ENCODE measurements at places on chromosomes 7 and 10.
A peak's percentile ranks its signal among the peaks of the same experiment; 100 is the strongest.

GRCh38 chr7:68309806-68310205 is 1288.5 kb upstream of the AUTS2 start:
- DNase-seq: no peak

DNA sequence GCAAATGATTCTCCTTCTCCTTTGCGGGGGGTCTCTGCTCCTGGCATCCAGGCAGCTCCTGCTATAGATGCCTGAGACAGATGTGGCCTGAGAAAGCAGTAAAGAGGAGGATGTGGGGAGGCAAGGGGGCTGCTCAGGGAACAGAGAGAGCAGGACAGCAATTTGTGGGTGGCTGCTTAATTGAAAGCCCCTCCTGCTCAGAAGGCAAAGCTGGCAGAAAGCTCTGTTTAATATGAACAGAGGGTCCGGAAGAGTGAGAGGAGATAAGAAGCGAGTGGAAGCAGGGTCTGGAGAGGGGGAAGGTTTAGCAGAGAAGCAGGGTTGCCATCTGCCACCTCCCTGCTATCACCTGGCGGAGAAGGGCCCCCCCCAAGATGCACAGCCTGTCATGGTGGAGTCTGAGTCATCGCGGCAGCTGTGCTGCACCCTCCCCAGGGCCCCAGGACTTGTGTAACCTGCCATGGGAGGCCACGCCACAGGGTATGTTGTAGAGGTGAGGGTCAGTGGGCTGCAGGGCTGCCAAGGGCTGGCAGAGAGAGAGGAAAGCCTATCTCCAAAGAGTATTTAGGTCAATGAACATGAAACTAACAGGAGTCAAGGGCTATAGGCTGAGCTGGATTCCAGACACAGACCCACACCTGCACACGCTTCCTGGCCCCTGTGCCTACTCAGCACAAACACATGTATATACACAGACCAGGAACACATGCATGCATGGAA is 1109.8 kb upstream of the AUTS2 start:
- peak; percentile 40 for DNase-seq

- DNase-seq: no peak
These were observed 412.7 kb upstream of the ANKRD30A start for GRCh38 chr10:36712695-36713094.

DNA sequence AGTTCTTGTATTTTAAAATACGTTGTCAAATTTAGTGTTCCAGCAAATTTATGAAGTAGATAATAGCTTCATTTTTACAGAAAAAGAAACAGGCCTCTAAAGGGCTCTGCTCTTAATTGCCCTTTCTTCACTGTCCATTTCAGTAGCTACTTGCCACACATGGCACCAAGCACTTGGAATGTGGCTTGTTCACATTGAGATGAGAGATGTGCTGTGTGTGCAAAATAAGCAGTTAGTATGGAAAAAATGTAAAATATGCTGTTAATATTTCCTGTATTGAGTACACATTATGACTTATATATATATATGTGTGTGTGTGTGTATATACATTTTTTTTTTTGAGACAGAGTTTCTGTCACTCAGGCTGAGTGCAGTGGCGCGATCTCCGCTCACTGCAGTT is 19.5 kb downstream of the RBM33 start:
- DNase-seq: no peak

- peak; percentile 77 for DNase-seq
These were observed 27.1 kb downstream of the LMTK2 start for GRCh38 chr7:98133621-98134303.

GRCh38 chr7:137656850-137657232 is 189.9 kb downstream of the DGKI start:
- DNase-seq: no peak

GRCh38 chr10:51075043-51075872 is 971 bp downstream of the PRKG1 start:
- no peak for DNase-seq

DNA sequence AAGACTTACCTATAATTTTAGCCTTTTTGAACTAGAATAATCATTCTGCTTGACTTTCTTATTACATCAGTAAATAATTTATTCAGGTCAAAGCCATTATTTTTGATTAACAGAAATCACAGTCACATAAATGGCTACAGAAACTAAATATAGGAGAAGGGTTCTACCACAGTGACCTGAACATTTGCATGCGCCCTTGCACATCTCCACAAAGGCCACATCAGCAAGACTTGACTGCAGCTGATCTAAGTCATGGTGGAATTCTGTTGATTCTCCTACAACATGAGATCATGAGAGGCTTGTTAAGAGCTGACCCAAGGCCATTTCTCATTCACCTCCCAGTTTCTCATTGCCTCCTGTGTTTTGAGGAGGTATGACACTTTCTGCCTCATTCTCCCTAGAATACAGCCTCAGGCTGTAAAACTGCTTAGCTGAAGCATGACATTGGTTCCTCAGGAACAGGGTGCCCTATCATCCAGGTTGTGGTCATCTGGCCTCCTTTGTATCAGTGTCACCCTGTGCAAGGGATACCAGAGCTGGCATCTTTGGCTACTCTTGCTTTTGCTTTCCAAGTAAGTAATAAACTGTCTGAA is 6.7 kb upstream of the IMMP2L start:
- DNase-seq: no peak

DNA sequence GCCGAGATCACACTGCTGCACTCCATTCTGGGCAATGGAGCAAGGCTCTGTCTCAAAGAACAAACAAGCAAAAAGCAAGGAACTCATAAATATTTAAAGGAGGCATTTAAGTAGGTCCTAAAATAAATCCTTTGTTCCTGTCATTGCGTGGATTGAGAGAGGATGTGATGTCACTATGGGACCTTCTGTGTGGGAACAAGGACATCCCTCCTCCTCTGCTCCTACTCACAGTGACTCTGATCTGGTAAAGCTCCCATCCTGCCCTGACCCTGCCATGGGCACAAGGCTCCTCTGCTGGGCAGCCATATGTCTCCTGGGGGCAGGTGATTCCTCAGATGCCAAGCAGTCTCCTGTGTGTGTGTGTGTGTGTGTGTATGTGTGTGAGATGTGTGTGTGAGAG is 74.1 kb upstream of the PRSS58 start:
- DNase-seq: no peak

- no peak for DNase-seq
These were observed 168.2 kb downstream of the NRF1 start for GRCh38 chr7:129779602-129780256.

DNA sequence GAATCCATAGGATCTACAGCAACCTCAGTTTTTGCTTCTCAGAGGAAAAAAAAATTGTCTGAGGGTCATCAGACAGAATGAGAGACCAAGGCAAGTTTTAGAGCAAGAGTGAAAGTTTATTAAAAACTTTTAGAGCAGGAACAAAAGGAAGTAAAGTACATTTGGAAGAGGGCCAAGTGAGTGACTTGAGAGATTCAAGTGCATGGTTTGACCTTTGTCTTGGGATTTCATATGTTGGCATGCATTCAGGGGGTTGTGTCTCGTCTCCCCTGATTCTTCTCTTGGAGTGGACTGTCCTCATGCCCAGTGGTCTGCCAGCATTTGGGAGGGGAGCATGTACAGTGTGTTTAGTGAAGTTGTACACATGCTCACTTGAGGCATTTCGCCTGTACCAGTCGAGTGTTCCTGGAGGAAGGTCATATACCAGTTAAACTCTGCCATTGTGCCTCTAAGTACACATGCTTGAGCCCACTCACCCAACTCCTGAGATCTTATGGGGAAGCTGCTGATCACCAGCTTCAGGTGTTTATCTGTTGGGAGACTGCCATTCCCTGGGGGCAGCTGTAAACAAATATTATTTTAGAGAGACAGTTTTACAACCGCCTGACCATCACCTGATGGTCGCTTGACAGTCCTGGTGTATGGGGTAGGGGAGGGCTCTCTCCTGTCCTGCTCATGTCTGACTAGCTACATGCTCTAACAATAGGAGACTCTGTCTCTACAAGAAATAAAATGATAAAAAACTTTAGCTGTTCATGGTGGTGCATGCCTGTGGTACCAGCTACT is 109.4 kb downstream of the EEPD1 start:
- DNase-seq: peak; percentile 33

DNA sequence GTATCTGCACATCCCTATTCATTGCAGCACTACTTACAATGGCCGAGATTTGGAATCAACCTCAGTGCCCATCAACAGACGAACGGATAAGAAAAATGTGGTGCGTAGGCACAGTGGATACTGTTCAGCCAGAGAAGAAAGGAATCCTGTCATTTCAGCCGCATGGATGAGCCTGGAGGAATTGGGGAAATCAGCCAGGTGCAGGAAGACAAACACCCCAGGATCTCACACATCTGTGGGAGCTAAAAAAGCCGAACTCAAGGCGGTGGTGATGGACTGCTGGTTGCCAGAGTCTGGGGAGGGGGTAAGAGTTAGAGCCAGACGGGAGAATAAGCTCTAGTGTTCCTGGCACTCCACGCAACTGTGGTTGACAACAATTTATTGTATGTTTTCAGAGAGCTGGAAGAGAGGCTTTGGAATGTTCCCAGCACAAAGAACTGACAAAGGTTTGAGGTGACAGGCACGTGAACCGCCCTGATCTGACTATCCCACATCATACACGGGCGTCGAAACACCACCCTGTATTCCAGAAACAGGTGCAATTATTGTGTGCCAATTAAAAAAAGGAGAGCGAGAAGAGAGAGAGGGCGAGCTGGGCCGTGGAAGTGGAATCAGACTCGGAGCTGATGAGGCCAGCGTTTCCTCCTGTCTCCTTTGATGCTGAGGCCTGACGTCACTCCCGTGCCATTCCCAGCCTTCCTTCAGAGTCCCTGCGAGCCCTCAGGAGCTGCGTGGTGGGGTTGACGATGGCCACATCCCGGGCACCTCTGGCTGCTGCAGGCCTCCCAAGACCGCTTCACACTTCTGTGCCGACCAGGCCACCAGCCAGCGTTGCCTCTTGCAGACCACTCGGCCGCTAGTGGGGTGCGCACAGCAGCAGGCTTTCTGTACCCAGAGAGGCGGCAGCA is 189.5 kb downstream of the DNAJB6 start:
- DNase-seq: no peak

DNA sequence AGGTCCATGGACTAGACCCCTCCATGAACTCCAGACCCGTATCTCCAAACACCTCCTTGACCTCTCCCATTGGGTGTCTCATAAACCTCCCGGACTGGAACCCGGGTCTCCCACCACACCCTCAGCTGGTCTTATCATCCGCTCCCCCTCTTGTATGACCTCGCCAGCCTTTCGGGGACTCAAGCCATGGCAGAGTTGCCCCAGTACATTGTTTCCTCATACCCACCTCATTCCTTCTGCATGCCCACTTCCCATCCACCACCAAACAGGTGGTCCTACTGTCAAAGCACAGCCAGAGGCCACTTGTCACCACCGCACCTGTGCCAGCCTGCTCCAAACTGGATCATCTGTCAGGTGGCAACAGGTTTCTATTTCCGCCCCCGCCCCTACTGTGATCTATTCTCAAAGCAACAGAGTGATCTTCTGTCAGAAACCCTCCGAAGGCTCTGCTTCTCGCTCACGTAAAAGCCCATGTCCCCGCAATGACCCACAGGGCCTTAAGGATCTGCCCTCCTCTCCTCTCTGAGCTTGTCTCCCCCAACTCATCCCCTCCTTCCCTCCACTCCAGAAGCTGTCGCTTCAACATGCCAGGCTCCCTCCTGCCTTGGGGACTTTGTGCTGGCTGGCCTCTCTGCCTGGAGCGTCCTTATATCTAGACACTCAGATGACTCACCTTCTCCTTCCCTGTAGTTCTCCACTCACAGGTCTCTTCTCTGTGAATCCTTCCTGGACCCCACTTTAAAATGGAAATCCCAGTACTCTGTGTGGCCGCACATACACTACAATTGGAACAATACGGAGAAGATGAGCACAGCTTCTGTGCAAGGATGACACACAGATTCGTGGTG is 22.8 kb upstream of the PRKAG2 start:
- DNase-seq: no peak

- DNase-seq: peak; percentile 64
These were observed 510 bp downstream of the ZSWIM8 start for GRCh38 chr10:73785721-73786511.

GRCh38 chr10:1553951-1554350 is 183.4 kb downstream of the ADARB2 start:
- no peak for DNase-seq

- no peak for DNase-seq
These were observed 27.3 kb upstream of the PLXDC2 start for GRCh38 chr10:19788902-19789301.

DNA sequence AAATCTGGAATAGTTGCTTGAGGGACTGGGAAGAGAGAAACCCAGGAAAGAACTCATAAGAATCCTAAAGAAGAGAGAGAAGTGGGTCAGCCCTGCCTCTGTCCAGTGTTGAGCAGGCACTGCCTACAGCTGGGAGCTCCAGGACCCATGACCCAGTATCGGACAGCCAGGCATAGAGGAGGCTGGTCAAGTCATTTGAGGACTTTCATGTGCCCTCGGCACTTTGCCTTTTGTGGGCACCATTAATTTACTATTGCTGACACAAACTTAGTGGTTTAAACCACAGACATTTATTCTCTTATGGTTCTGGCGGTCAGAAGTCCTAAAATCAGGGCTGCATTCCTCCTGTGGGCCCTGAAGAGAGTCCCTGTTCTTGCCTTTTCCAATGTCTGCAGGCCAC is 60.3 kb downstream of the CPXM2 start:
- DNase-seq: no peak

DNA sequence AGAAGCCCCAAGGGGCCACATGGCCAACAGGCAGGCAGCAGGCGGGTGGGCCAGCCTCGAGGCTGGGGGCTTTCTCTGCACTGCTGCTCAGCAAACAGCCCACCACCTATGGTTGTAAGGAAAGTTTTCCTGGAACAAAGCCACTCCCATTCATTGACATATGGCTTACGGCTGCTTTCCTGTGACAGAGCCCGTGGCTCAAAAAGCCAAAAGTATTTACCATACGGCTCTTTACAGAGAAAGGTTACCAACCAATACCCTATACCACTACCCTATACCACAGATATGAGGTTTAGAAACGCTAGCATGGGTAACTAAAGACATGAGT is 152.7 kb downstream of the MAD1L1 start:
- no peak for DNase-seq

DNA sequence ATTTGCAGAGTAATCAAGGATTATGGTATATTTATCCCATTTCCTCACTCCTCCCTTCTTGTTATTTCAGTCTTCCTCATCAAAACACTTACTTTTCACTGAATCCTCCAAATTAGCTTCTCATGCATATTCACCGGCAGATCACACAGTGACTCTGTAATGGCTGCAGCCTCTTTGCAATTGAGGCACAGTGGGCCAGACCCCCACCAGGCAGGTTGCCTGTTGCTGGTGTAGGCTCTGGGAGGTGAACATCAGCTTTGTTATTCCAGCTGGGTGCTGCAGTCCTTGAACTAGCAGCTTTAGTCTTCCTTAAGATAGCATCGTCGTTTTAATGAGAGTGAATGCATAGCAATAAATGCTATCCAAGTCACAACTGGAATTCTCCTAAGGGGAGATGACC is 449.3 kb downstream of the CNTNAP2 start:
- DNase-seq: no peak
